Gastroesophageal sphincter (tissue), 4 donors: ENCODE measurements at places on chromosomes 1 and 21.

- ATAC-seq, result no peak
These were observed 69.2 kb downstream of the UMODL1 start for GRCh38 chr21:42140196-42140934.

DNA sequence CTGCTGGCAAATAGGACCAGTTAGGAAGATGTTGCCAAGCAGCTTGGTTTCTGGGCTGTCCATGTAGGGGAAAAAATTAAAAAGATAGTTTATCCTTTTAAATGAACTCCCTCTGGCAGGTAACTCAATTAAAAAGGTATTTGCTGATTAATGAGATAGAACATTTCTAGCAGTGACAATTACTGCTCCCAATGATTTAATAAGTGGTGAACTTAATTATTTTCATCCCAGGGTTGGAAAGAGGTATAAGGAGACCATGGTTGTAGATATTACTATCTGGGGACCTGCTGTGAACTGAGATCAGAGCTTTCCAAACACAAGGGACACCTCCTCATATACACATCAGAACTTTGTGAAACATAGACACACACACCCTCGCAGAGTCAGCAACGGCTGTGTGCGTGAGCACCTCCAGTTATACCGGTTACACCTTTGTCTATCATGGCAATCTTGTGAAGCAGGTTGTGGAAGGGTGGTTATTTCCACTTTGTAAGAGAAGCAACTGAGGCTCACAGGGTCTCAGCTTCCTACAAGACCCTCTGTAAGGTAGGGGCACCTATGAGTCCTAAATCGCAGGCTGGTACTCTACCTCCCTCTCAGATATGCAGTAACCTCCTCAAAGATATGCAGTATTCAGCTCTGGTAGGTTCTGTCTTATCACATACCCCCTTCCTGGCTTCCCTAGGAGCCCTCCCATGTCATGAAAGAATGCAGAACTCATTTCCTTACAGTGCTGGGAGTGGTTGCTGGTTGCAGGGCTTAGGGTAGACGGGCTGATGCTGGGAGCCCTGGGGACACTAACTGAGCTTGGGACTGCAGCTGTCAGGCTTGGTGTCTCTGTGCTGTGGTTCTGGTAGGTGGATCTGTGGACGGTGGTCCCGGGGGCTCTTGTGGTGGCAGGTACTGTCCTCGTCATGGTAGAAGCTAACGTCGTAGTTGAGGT lies 18.5 kb upstream of the MAGOH start:
- no peak for ATAC-seq

GRCh38 chr1:181219938-181220337 lies 131.4 kb downstream of the IER5 start:
- ATAC-seq, result no peak

DNA sequence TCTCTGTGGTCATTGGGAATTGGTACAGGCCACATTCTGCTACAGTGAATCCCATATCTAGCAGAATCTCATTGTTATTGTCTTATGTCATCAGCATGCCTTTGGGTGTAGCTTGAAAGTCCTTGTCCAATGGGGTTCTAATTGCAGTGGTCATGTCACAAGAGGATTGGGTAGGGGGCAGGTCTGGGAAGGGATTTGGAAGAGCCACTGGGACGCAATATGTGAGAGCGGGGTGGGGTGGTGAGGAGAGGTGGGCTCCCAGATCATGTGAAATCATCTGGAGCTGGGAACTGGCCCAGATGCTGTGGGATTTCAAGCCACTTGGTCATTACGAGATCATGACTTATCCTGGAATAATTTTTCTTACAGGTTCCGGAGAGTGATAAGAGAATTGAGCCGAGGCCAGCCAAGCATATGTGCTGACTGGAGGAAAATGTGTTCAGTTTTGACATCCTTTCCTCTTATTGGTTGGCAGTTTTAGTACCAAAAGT lies 16.3 kb downstream of the CNIH3 start:
- ATAC-seq, result no peak

DNA sequence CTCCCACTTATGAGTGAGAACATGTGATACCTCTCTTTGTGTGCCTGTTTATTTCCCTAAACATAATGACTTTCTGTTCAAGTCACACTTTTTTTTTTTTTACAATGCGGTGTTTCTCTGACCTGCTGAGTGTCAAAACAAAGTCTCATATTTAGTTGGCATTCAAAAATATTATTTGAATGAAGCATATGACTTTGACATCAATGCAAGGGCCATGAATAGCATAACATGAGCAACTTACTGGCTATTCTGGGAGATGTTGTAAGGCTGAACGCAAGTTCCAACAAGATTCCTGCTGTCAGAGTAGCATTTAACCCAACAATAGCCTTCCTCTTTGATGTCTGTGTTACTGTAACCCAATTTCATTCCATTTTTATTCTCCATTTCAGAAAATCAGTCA lies 2.0 kb upstream of the KRTAP19-1 start:
- no peak for ATAC-seq

DNA sequence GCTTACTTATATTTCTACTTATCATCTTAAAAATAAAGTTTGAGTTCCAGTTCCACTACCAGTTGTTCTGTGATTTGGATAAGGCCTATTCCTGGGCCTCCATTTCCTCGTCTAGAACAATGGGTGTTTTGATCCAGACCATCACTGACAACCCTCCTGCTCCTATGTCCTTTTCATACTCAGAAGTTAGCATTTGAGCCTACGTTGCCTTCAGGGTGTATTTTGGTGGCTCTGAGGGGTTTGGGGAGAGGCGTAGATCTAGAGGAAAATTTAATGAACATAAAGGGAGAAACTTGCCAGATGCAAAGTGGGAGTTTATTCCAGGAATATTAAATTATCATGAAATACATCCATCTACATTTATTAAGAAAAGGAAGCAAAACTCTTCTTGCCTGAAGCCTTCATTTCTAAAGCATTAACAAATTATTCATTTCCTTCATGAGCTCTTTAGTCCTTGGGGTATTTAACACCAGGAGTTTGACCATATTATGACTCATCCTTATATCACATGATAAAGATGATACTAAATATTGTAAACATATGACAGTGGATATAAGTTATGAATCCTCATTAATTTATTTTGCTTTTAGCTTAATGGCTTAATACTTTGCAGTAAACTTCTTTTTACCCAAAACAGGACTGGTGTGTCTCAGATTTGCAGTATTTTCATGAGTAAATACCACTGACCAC lies 47.2 kb upstream of the SYT14 start:
- no peak for ATAC-seq

DNA sequence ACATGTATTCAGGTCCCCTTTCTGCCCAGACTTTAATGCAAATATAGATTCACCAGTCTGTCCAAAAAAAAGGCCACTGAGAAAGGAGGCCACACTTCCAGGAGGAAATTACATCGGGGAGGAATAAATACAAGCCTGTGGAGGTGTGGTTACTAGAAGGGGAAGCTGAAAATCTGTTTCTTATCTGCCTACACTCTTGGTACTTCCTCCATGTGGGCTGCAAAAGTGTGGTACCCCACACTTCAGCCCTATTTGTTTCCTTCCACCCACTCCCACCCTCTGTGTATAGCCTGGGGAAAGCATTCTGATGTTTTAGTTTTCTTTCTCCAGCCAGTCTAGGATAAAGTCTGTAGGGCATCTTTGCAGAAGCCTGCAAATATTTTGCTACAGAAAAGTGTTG lies 38.4 kb downstream of the UTP25 start:
- no peak for ATAC-seq

GRCh38 chr1:89578151-89578550 lies 53.5 kb downstream of the LRRC8B start:
- no peak for ATAC-seq

DNA sequence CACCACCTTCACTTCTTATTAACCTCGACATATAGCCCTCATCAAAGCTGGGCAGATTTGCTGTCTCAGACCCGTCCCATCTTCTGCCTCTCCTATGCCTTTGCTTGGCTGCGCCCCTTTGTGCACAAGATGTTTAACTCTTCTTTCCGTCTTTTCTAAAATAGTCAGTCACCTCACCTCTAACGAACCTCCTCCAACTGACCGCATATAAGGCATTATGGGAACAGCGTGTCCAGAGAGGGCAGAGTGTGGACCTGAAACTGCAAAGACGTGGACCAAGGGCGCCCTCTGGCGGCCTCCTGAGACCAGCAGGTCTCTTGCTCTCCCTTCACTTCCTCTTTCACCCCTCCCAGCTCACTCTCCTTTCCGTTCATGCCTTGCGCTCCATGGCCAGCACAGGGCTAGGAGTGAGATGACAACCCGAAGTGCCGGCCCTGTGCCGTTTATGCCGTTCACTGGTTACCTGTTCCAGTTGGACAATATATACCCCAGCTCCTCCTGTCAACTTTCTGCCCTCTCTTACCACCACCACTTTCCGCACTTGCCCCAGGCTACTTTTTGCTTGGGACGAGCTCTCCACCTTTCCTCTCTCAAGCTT lies 2.5 kb upstream of the METTL25B start:
- peak; percentile 53 for ATAC-seq

DNA sequence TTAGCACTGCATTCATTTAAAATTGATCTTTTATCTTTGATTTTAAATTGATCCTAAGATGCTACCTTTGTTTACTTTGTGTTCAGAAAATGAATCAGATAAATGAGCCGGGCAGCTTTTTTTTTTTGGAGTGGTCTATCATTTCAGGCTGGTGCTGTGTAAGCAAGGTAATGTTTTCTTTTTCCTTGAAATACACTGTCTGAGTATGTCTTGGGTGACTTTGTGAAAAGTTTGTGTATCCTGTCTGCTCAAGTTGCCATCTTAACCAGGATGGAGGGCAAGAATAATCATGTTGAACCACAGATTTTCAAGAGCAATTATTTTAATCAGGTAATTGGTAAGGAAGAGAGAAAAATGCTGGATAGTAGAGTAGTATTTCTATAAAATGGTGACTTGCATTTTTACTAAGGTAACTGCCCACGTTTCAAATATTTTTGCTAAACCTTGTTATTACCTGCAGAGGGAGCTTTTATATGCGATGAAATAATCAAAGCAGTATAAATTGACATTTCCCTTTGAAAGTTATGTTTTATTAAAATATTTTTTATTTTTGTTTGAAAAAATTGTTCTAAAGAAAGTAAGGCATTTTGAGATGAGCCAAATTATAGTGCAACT lies 11.1 kb downstream of the ADGRL2 start:
- ATAC-seq, result no peak

DNA sequence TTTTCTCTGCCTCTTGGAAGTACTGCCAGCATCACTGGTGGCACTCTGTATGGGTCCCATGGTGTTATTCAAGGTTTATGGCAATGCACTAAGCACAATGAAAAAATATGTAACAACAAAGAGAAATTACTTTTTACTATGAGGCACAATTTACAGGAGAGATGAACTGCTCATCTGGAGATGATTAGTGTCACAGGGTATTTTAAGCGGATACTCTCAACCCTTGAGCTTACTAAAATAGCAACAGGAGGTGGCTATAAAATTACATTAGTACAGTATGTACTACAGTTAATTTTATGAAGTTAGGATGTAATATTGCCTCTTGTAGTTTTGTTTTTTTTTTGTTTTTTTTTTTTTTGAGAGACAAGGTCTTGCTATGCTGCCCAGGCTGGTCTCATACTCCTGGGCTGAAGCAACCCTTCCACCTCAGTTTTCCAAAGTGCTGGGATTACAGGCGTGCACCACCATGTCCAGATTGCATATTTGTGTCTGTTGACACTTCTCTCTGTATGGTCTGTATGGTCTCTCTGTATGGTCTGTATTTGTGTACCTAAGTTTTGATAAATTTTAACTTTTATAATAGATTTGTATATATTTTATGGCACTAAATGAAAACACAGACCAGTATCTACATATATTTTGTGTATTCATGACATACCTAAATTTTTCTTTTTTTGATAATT lies 175.6 kb upstream of the HP1BP3 start:
- ATAC-seq, result no peak

DNA sequence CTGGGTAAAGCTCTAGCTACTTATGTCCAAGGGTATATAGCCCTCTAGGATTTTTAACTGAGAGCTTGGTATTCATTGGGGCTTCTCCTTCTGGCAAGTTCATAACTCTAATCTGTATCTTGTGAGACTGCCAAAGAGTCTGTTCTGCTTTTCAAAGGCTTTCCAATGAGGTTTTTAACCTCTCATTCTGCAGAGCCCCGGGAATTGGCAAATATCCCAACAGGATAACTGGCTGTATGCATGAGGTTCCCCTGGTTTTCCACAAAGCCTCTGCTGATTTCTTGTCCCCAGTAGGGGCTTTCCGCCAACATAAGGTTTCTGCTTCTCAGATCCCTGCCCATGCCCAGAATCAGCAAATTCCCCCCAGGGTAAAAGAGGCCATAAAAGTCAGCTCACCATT lies 40.9 kb downstream of the RPL5 start:
- no peak for ATAC-seq

DNA sequence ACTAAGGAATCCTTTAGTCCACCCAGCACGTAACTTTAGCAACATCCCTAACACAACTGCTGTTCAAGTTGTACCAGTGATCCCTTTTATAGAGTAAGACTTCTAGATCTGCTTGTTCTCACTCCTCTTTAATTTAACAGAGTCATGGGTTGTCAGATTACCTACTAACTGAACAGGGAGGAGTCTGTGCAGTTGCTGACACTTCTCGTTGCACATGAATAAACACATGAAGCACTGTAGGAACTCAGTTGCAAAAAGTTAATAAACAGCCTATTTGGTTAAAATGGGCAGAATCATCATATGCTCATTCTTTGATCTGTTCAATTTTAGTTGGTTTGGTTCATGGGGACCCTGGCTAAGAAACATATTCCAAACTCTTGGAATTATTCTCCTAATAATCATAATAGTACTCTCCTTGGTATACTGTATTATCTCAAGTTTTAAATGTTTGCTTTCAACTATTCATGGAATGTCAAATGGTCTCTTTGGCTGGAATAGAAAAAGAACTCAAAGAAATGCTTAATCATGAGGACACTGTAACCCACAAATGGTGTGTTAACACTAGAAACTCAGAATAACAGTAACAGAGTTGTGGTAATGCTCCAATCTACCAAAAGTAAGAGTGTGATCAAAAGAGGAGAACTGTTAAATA lies 15.6 kb downstream of the PLPPR5 start:
- ATAC-seq, result no peak
